ENCODE measurements at places on chromosomes 7 and 10.

DNA sequence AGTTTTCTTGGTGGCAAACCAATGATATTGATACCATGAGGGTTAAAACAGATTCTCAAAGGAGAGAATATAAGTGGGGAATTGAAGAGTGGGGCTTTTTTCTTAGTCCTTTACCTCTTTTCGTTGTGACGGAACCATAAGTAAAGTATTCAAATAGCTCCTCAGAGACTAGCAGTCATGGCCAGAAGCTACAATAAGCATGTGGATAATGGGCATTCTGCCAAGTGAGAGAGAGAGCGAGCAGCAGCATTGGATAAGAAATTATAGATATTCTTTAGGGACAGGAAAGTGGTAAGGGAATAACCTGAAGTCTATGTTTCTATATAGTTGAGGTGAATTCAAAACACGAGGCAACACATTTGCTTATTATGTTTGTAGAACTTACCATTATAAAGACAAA lies 235.1 kb downstream of the SEMA3E start:
- peak; percentile 23 for DNase-seq

DNA sequence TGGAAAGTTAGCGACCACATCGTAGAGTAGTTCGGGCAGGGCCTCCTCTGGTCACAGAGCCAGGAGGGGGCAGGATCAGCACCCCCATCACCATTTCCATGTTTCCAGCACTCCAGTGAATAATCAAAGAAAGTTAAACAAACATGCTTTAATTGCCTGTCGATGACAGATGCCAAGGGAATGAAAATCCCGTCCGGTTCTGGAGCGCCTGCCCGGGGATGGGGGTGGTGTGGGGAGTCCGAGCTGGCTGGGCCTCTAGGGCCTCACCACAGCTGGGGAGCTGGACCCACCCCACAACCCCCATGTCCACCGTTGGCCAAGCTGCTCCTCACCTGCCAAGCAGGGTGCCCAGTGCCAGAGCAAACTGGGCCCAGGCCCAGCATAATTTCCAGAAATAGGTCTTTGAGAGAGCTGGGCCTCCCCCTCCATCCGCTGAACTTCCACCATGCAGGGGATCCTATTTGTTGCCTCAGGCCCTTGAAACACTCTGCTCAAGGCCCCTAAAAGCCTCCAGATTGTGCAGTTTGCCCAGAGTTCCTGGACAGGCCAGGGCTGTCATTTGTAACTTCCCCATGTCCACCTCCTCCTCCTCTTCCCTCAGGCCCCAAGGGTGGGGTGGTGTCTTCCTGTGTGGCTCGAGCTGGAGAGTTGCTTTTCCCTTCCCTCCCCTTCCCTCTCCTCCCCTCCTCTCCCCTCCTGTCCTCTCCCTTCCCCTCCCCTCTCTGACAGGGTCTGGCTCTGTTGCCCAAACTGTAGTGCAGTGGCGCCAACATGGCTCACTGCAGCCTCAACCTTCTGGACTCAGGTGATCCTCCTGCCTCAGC lies 101.0 kb downstream of the MYL10 start:
- DNase-seq = no peak

DNA sequence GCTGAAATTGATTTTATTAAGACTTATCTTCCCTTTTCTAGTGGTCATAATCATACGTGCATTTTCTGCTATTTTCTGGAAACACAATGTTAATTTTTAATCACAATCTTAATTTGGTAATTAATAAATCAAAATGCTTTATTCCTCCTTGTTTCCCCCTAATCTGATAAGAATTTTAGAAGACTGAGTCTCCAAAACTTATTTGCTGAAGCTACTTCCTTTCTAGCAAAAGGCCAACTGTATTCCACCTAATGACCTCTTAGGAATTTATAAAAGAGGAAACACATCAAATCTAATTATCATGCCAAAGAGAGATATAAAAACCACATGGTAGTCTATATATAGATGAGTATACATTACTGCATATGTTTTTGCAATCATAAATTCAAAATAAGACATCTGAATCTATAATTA lies 140.6 kb downstream of the GNAI1 start:
- DNase-seq = no peak

DNA sequence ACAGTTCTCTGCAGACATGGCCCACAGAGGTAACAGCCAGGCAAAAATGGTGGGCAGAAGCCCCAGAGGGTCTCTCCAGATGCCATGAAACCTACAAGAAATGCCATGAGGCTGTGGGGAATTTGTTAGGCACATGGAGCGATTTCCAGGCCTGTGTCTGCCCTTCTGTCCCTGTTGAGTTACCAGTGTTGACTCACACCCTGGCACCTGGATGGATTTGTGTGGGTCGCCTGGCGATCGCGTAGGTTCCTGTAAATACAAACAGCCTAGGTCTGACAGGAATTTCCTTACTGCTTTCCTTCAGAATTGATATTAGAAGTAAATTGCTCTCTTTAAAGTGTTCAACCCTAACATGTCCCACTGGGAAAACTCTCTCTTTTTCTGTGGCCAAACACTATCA lies 164.9 kb upstream of the EEPD1 start:
- no peak for DNase-seq

DNA sequence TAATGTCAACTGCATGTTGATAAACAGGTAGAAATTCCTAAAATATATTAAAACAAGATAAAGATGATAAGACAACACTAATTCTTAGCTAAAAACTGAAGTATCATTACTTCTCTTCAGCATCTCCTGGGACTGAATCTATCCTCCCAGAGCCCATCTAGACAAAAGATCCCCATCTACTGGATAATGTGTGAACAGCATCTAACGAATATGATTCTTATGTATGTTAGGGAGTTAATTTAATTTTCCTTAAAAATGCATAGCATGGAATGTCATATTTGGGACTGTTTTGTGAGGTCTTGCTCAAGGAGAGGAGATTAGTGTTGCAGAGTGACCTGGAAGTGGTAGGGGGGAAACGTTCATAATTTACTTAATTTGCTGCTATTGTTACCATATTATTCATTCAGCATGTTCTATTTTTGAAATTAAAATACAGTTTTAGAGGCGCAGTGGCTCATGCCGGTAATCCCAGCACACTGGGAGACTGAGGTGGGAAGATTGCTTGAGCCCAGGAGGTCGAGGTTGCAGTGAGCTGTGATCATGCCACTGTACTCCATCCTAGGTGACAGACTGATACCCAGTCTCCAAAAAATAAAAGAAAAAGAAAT lies 305.1 kb upstream of the CSTF2T start:
- DNase-seq = peak; percentile 74

DNA sequence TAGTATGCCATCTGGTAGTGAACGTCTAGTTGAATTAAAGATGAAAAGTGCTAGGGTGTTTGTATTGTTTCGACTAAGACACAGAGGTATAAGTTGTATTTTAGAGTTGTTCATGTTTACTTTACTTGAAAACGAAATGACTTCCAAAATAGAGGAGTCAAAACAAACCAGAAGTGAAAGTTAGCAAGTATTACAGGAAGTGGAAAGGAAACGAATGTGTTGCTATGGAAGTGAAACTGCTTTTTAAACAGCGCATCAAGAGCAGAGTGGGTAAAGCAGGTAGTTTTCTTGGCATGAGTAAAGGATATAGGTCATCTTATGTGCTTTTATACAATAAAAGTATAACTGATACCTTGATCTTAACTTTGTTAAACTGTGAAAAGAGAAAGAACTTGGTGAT lies 20.0 kb upstream of the GALNTL5 start:
- DNase-seq = no peak

DNA sequence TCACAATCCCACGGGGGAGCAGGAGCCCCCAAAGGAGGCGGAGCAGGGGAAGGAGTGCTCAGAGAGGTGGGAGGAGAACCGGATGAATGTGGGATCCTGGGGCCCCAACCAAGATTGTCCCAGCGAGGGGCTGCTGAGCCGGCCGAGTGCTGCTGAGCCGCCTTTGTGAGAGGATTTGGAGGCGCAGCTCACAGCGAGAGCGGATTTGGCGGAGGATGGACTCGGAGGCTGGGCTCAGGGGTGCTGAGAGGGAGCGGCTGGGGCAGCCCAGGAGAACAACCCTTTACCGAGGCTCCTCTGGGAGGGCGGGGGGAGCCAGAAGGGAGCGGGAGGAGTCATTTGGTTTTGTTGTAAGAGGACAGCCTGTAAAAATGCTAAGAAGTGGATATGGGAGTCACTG lies 23.0 kb downstream of the GHRHR start:
- DNase-seq = no peak

DNA sequence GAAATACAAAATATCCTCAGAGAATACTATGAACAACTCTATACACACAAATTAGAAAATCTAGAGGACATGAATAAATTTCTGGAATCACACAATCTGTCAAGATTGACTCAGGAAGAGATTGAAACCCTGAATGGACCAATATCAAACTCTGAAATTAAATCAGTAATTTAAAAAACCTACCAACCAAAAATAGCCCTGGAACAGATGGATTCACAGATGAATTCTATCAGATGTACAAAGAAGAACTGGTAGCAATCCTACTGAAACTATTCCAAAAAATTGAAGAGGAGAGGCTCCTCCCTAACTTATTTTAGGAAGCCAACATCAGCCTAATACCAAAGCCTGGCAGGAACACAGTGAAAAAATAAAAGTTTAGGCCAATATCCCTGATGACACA lies 190.0 kb downstream of the HPSE2 start:
- no peak for DNase-seq

GRCh38 chr7:39158367-39158766 lies 180.7 kb downstream of the POU6F2 start:
- no peak for DNase-seq

- no peak for DNase-seq
These were observed 130.0 kb downstream of the CDK14 start for GRCh38 chr7:90726120-90726519.

DNA sequence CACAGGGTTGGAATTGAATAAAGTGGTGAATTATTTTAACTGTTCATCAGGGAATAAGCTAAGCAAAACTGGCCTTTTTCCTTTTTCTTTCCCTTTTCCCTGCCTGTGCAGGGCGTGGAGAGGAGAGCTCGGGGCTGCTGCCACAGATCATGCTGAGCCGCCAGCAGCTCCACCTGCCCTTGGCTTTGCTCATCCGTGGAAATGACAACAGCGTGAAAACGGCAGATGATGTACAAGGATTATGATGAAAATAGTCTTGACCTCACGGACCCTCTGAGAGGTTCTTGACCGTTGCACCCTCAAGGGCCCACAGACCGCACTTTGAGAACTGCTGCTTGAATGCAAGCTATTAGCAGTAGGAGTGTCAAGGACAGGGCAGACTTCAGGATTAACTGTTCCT lies 10.6 kb downstream of the PPP2R2D start:
- no peak for DNase-seq

GRCh38 chr10:663831-664251 lies 25.6 kb downstream of the DIP2C start:
- DNase-seq = no peak

- DNase-seq = no peak
These were observed 6.2 kb upstream of the MACC1 start for GRCh38 chr7:20223356-20223755.

DNA sequence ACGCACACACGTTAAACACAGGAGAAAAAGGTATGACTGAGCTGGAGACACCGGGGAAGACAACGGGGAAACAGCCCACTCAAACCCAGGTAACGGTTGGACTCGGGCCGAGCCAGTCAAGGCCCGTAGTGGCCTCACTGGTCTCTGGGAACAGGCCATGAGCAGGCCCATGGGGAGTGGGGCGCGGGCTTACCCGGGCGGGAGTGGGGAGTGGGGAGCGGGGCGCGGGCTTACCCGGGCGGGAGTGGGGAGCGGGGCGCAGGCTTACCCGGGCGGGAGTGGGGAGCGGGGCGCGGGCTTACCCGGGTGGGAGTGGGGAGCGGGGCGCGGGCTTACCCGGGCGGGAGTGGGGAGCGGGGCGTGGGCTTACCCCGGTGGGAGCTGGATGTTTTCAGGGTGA lies 11.5 kb downstream of the INTS1 start:
- DNase-seq = no peak

DNA sequence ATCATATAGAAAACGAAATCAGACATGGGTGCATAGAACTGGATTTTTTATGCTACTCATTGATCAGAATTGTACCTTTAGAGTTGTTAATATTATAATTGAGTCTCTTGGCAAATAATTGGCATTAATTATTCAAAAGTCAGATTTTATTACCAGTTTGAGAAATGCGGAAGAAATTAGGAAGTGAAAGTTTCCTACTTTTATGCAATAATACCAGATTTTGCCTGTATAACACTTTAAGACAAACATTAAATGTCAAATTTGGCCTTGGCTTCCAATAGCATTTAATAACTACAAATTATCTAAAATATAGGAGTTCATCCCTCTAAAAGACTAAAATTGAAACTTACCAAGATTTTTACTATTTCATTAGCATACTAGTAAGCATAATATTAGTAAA lies 6.8 kb upstream of the TFEC start:
- DNase-seq = no peak

GRCh38 chr7:73703757-73704639 lies 15.5 kb downstream of the STX1A start:
- no peak for DNase-seq

DNA sequence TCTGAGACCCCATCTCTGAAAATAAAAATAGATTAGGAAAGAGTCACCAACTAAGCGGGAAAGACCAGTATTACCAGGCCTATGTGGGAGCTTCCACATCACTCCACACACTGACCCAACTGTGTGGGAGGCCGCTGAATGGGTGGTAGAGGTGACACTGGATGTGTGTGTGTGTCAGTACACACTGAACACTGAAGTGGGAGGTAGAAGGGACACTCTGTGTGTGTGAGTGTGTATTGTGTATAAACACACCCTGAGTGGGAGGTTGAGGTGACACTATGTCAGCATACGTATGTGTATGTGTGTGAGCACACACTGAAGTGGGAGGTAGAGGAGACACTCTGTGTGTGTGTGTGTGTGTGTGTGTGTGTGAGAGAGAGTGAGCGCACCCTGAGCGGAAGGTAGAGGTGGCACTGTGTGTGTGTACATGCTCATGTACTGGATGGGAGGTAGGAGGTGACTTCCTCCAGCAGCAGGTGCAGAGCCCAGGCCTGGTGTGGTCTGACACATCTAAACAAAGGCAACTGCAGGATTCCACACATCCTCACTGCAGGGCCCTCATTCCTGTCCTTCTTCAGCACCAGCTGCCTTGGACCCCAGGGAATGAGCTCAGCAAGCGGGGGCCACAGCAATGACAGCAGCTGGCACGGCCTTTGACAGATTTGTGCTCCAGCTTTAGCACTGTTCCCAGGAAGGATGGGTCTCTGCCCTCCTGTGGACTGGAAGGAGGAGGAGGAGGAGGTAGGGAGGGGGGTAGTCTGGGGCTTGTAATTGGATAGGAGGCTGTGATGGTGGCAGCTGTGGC lies 26.5 kb upstream of the RBM20 start:
- no peak for DNase-seq

GRCh38 chr10:130658687-130659290 lies 522.6 kb downstream of the GLRX3 start:
- DNase-seq = no peak

DNA sequence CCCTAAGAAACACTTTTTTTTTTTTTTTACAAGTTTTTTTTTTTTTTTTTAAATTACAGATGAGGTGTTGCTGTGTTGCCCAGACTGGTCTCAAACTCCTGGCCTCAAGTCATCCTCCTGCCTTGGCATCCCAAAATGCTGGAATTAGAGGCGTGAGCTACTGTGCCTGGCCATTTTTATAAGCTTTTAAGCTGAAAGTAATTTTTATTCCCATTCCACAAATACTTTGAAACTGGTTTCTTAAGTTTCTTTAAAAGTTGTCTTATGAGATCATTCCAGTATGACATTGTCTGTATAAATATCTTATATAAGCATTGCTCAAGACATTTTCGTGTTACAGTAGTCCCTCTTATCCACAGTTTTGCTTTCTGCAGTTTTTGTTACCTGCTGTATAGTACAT lies 61.4 kb upstream of the CYP26C1 start:
- DNase-seq = no peak

GRCh38 chr7:113283861-113284260 lies 165.5 kb upstream of the SMIM30 start:
- no peak for DNase-seq
